ENCODE measurements at places on chromosomes 1 and 21. TPM values are rescaled to one million over a fixed set of nuclear protein-coding genes. Genes with fewer than 3 reads are reported as not detected.

The FCRL5 gene
- total RNA-seq = not detected

The GPX7 gene
- total RNA-seq = 62.6 TPM

The RAD54L gene
- total RNA-seq = 11.7 TPM

The TIPRL gene
- 26.9 TPM for total RNA-seq

The LCE2C gene
- total RNA-seq = not detected

The AK5 gene
- total RNA-seq = not detected

The PEX10 gene
- 26.6 TPM for total RNA-seq

The S100A7 gene
- total RNA-seq = not detected
